ENCODE measurements at places on chromosomes 1 and 21.

GRCh38 chr1:55877437-55878232 lies 662.5 kb upstream of the USP24 start:
- no peak for DNase-seq

DNA sequence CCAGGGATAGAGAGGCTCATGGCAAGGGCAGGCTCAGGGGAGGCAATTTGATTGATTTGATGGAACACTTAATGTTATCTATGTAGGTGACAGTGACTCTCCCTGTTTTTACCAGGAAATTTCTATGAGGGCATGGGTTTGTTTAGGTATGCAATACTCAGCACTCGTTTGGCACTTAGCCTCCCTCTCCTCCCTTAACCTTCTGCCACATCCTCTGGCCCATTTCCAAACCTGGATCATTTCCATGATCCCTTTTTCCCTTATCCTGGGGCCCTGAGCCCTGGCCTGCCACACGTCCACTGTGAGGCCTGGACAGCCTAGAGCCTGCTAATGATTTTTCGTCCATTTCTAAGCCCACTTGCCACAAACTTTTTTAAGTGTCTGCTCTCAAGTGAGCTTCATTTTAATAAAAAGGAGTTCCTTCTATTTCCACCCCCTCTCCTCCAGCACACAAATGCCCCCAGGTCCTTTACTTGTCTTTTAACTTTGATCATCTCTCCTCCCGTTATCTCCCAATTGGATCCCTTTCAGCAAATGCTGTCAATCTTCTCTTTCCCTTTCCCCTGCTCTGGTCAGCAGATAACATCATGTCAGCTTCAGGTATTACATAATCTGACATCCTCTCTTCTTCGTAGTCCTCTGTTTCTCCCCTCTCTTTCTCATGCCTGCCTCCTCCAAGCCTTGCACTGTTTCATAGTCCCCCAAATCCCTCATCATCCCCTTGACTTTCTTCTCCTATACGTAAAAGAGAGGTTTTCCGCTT lies 37.8 kb upstream of the GADD45A start:
- DNase-seq = no peak

GRCh38 chr1:156119503-156120209 lies 5.1 kb downstream of the LMNA start:
- DNase-seq = no peak

DNA sequence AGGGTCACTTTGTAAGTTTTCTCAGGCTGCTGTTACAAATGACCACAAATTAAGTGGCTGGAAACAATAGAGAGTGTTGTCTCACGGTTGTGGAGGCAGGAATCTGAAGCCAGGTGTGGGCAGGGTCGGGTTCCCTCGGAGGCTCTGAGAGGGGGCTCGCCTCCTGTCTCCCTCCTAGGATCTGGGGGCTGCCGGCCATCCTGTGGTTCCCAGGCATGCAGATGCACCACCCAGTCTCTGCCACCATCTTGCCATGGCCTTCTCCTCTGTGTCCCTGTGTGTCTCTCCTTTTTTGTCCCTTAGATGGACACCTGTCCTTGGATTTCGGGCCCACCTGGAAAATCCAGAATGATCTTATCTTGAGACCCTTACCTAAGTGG lies 4.8 kb downstream of the TP73 start:
- DNase-seq = no peak

DNA sequence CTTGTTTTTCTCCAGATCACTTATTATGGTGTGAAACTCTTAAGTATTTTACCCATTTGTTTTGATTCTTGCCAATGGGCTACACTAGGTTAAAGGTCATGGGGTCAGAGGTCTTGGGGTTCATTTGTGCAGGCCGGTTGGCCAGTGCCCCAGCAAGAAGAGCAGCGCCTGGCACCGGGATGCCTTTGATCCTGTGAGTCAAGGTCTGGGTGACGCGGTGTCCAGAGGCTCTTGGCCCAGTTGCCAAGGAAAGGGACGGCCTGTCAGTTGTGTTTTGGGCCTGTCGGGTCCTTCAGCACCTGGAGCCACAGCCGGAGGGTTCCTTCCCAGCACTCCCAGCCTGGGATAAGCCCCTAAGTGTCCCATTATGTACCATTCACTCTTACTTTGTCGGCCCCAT lies 25.1 kb downstream of the RHBG start:
- no peak for DNase-seq

- DNase-seq = no peak
These were observed 50.8 kb downstream of the HS2ST1 start for GRCh38 chr1:86965012-86965826.

DNA sequence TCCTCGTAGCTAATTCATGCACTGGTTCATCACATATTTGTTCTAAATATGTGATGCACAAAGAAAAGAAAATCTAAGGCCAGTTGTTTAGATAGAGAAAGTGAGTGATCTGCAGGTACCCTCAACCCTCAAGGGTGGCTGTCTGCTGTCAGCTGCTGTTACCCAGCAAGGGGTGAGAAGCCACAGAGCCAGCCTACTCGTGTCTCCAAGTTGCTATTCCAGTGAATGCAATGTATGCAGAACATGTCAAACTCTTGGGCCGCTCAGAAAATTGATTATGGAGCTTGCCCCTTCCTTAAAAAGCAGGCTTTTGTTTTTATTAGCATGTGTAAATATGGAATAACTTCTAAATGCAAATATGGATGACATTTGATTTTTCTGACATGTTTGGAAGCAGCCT lies 336.3 kb upstream of the ST6GALNAC5 start:
- no peak for DNase-seq

DNA sequence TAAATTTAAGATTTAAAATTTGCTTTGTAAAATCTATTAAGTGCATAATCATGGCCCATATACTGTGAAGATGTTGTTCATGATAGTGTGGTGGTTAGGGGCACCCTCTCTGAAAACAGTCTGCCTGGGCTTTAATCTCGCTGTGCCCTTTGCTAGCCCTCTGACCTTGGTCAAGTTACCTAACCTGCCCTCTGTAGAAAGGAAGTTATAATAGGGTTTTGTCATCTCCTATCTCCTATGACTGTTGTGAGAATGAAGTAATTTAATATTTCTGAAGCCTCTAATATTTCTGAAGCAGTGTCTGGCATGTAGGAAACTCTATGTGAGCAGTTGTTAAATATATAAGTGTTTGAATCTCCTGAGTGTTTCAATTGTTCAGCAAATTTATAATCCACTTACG lies 116.6 kb upstream of the IVNS1ABP start:
- no peak for DNase-seq

DNA sequence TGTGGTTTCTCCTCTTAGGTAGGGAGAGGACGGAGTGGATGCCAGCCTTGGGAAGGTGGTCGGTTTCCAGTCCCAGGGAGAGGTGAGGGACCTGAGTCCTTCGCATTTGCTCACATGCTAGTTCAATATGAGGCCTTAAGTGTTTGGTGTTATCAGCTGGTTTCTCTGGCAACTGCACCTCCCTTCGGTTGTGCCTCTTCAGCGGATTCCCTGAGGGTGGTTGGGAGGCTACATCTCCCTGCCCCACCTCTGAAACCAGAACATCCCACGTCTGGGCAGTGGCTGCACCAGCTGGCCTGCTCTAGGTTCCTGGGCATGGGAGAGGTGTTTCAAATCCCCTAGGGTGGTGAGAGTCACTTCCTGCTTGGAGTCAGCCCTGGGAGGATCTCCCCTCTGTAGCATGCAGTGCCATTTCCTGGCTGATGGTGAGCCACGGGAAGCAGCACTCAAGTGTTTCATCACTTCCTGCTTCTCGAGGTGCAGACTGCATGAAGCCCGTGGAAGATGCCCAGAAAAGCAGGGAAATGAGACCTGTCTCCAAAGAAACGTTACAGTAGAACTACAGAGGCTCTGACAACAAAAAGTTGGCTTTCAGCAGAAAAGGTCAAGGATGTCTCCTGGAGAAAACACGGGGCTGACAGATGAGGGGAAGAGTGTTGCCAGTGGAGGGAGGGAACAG lies 4.5 kb downstream of the TMEM125 start:
- DNase-seq = peak; percentile 24

DNA sequence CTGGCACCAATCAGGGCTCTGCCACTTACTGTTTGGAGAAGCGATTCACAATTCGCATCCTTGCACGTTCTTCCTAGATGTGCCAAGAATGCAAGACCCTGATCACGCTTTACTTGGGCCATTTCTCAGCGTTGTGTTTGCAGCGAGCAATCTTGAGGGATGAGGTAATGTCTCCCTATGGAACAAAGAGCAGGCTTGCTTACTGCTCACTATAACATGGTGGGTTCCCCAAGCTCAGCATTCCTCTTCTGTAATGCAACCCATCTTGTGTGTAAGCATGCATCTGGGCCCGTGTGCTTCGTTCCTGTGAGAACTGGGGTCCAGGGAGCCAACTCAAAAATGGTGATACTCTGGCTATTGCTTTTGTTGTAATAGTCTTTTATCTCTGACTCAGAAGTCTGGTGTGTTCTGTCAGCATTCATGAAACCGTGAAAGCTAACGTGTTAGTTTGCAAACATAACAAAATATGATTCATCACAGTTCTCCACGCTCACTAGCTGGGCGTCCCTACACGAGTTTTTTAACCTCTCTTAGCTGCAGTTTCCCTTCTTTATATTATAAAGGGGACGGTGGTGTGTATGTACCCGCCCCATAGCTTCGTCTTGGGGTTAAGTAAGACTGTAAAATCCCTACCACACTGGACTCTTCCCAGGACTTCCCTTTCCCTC lies 33.3 kb downstream of the DNTTIP2 start:
- DNase-seq = peak; percentile 29

- DNase-seq = no peak
These were observed 59.0 kb upstream of the BTG3 start for GRCh38 chr21:17671733-17672132.

DNA sequence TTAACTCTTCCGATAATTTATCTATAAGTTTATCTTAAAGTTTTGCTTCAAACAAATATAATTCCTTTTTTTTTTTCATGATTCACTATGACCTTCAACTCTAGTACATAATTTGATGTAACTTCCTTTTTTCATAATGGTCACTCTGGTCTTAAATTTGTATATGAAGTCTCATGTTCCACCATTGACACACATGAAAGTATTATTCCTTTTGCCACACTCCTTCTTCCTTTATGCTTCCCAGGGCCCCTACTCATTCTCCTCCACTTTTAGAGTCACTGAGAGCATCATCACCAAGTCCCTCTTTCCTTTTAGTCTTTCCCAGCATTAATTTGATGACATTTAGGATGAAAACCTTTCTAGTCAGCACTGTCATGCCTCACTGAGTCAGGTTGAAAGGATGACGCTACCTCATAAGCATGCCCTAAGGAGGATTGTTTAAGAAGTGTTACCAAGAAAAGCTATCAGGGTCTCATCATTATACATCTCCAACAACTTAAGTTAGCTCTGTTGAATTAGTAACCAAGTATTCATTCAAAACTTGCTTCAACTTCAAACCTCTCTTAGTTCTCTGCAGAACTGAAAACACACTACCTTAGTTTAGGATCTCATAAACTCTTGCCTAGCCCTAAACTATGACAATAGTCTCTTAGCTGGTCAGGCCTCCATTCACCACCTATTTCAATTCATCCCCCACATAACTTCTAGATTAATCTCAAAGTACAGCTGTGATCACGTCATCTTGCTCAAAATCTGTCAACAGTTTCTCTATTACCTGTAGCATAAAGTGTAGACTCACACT lies 14.5 kb downstream of the AUNIP start:
- no peak for DNase-seq

GRCh38 chr1:22174446-22175220 lies 31.7 kb upstream of the WNT4 start:
- no peak for DNase-seq

GRCh38 chr1:107575226-107575625 lies 389.8 kb downstream of the VAV3 start:
- no peak for DNase-seq

GRCh38 chr21:41727784-41728763 lies 38.8 kb downstream of the RIPK4 start:
- no peak for DNase-seq

DNA sequence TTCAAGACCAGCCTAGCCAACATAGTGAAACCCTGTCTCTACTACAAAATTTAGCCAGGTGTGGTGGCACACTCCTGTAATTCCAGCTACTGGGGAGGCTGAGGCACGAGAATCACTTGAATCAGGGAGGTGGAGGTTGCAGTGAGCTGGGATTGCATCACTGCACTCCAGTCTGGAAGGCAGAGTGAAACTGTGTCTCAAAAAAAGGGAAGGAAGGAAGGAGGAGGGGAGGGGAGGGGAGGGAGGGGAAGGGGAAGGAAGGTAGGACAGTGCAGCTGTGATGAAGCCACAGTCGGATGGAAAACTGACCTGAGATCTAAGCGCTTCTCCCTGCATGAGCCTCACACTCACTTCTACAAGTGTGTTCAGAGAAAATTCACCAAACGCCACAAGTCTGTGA lies 22.0 kb upstream of the FHAD1 start:
- DNase-seq = no peak

- DNase-seq = no peak
These were observed 93.9 kb upstream of the KCNA3 start for GRCh38 chr1:110768605-110769004.

DNA sequence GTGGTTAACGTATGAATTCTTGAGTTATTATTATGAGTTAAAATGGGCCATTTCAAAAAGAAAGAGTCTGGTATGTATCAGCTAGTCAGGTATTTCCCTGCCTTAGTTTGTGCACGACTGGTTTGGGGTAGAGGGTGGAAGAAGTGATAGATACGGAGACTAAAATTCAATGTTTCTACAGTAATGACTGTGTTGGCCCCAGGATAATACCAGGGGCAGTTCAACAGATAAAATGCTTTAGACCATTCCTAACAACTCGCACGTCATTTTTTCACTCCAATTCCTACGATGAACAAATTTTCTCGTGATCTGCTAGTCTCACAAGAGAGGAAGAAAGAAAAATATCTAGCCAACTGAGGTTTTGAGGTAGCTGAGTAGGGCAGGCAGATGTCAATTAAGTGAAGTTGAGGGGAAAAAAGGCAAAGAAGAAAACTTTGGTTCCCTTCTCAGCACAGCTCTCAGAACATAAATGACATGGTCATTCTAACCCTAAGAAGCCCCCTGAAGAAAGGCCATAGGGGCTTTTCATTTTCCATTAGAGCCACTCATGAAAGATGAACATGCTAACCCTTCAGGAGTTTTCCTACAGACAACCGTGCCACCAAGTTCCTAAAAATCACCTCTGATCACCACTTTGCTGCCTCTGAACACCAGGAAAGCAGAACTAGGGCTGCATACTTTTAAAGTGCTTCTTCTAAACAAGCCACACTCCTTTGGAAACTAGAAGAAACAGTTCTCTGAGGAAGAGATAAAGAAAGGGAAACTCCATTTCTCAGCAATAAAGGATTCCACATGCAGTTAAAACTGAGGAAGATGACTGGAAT lies 5.6 kb downstream of the MCOLN2 start:
- peak; percentile 25 for DNase-seq

- DNase-seq = peak; percentile 51
These were observed 19.8 kb downstream of the KMO start for GRCh38 chr1:241551759-241552638.

DNA sequence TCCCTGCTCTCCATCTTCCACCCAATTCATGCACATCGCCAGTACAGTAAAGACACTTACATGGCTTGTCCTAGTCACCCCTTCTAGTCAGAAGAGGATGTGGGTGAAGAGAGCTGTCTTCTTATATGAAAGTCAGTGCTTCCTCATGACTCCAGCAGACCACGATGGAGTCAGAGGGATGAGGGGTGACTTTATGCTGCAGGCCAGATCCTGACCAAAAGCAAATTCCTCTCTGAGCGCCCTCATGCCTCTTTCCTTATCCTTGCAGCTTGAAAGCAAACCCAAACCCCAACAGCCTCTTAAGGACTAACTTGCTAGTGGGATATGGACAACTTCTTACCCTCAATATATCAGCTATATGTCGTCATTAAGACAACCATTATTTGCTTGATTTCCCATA lies 348.2 kb upstream of the DUSP10 start:
- no peak for DNase-seq
